T-cell (primary cell): ENCODE measurements at places on chromosomes 11 and 22.

- no peak overlapping the region for H3K27ac ChIP-seq
- no peak overlapping the region for H3K4me3 ChIP-seq
- no peak for DNase-seq
- H3K4me1 ChIP-seq, result no peaks in the 10 kb centered on the region
- H3K27me3 ChIP-seq, result no peaks in the 10 kb centered on the region
- H3K36me3 ChIP-seq, result peaks cover 68% of the 10 kb centered on the region
Observed at GRCh38 chr11:70377645-70378044, 20.7 kb upstream of the CTTN start.

DNA sequence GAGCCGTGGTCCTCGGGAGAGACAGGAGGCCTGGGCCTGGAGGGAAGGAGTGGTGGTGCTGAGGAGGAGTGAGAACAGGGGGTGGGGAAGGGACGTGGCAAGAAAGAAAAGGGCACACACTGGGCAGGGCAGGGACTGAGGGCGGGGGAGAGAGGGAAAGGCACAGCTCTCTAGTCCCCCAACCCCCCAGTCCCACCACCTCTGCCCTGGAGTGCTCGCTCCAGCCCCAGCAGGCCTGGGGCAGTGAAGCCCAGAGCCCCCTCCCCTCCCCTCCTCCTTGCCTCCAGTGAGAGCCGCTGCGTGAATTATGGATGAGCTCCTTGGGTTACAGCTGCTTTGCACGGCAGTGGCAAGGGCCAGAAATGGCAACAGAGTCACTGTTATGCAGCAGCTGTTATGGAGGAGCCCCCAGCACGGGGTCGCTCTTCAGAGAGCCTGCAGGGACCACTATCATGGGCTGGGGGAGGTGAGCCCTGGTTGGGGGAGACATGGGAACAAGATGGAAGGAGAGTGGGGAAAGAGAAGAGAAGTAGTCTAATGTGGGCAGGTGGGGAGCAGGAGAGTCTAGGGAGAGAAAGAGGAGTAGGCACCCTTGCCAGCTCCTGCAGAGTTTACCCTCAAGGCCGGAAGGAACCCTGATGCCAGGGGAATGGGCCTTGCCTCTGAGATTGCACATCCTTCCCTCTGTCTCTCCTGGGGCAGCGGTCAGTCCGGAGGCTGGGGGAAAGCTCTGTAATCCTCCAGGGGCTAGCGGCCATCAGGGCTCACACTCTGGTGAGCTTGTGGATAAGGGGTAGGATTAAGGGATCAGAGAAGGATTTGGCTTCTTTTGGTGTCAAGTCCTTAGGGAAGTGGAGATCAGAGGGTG lies 3.6 kb downstream of the RTN4RL2 start:
- no peak for DNase-seq

GRCh38 chr22:30612789-30613188 lies 5.8 kb downstream of the TCN2 start:
- H3K4me1 ChIP-seq, result no peaks in the 10 kb centered on the region
- no peaks in the 10 kb centered on the region for H3K36me3 ChIP-seq
- no peak overlapping the region for H3K4me3 ChIP-seq
- no peak overlapping the region for H3K27ac ChIP-seq
- DNase-seq, result no peak

DNA sequence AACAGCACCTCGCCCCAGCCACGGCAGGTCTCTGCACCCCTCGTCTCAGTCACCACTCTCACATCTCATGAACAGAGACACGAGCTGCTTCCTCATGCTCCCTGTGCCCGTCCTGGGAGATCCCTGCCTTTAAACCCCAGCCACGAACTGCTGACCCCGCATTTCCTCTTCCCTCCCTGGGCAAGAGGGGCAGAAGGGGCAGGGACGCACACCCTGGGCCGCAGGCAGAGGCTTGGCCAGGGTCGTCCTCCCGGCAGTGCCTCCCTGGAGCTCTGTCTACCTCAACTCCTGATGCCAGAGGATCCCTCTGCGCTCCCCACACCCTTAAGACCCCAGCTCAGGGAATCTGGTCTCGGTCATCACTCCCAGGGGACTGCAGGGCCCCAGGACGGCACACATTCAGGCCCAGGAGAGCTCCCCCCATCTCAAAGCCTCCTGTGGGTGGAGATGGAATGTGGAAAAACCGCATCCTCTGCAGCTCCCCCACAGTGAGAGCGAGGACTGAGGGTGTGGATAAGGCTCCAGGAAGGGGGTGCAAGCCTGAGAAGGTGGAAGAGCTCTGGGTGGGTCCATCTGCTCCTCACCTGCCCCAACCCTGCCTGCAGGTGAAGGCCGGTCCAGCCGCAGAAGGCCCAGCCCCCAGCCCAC lies 1.2 kb downstream of the BID start:
- H3K27ac ChIP-seq, result peak overlapping the region; percentile 41
- H3K27me3 ChIP-seq, result no peaks in the 10 kb centered on the region
- no peak for DNase-seq
- peak overlapping the region; percentile 80 for H3K4me3 ChIP-seq
- no peaks in the 10 kb centered on the region for H3K36me3 ChIP-seq

- H3K27ac ChIP-seq, result no peak overlapping the region
- DNase-seq, result no peak
- H3K4me3 ChIP-seq, result no peak overlapping the region
- H3K4me1 ChIP-seq, result no peaks in the 10 kb centered on the region
- H3K36me3 ChIP-seq, result no peaks in the 10 kb centered on the region
- H3K27me3 ChIP-seq, result no peaks in the 10 kb centered on the region
Observed at GRCh38 chr22:34842630-34843029, 223.3 kb upstream of the ISX start.

DNA sequence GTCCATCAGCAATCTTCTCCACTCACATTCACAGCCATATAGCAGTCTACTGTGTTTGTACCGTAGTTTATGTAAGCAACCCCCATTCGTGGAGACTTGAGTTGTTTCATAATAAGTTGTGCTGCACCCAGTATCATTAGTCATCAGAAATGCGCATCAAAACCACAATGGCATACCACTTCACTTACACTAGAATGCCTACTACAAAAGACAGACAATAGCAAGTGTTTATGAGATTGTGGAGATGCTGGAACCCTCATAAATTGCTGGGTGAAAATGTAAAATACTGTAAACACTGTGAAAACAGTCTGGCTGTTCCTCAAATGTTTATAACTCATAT lies 133.3 kb downstream of the ATXN10 start:
- no peaks in the 10 kb centered on the region for H3K4me1 ChIP-seq
- H3K4me3 ChIP-seq, result no peak overlapping the region
- DNase-seq, result no peak
- H3K27me3 ChIP-seq, result no peaks in the 10 kb centered on the region

GRCh38 chr11:72083414-72083813 lies 2.8 kb downstream of the LRRC51 start:
- H3K27ac ChIP-seq, result no peak overlapping the region
- no peaks in the 10 kb centered on the region for H3K36me3 ChIP-seq
- peaks cover 21% of the 10 kb centered on the region for H3K4me1 ChIP-seq
- no peak for DNase-seq

- H3K4me3 ChIP-seq, result no peak overlapping the region
- H3K36me3 ChIP-seq, result peaks cover 7% of the 10 kb centered on the region
- peaks cover 5% of the 10 kb centered on the region for H3K27me3 ChIP-seq
- peaks cover 8% of the 10 kb centered on the region for H3K4me1 ChIP-seq
Observed at GRCh38 chr11:77094841-77095365, 7.7 kb upstream of the OMP start.

DNA sequence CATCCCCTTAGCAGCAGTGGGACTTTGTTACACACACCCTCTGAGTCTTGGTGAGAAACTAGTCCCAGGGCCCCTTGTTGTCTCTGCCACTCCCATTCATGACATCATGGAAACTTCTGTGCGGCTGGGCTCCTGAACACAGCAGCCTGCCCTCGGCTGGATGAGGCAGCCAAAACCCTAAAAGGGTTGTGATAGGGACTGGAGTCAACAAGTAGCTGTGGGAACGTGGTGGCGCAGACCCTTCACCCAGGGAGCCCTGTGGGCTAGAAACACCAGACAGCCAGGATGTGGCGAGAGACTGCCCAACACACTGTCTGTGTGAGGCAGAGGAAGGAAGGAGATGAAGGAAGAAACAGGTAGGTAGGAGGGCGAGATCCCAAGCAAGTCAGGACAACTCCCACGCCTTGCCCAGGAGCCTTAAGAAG lies 3.9 kb downstream of the CD3D start:
- H3K27ac ChIP-seq, result peak overlapping the region; percentile 97
- H3K36me3 ChIP-seq, result peaks cover 43% of the 10 kb centered on the region
- H3K27me3 ChIP-seq, result no peaks in the 10 kb centered on the region
- DNase-seq, result peak; percentile 80
- peaks cover 70% of the 10 kb centered on the region for H3K4me1 ChIP-seq
